NCI-H1436 treated with DMSO at 0.1 percent for 48 hours (cell line): ENCODE measurements at places on chromosomes 7 and 10.

- DNase-seq, result no peak
These were observed 115.9 kb downstream of the MICU1 start for GRCh38 chr10:72509941-72510340.

DNA sequence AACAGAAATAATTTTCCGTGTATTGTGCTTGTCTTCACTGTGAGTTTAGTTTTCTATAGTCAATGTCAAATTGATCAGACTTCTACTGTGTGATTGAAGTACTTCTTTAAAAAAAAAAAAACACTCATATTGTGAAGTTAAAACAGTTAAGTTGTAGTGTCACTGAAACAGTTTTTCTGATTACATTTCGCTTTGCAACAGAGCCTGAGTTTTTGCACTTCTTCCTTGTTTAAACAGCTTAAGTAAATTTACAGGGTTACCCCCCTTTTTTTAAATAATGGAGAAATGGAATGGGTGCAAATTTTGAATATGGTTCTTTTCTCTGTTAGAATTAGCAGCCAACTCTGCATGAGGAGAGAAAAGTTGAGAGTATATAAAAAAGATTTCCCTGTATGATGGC is 117.3 kb downstream of the VTI1A start:
- no peak for DNase-seq

DNA sequence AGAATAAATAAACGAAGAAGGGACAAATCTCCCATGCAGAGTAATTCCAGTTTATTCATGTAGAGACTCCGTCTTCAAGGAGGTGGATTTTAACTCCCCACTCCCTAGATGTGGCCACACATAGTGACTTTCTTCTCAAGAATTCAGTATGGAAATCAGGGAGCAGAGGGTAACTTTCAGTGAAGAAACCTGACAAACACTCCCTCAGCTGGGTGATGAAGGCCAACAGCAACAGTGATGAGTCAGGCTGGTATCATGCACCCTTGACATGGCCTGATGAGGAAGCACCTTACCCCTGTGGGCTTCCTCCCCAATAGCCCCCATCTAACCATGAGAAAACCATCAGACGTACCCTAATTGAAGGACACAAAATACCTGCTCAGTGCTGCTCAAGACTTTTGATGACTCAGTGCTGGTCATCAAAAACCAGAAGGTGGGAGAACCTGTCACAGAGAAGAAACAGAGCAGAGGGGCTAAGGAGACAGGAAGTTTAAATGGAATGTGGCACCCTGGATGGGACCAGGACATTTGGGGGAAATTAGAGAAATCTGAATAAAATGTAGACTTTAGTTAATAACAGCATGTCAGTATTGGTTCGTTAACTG is 50.6 kb downstream of the ADAMTS14 start:
- DNase-seq, result no peak

- DNase-seq, result no peak
These were observed 209.3 kb downstream of the MTERF1 start for GRCh38 chr7:91671245-91671644.

GRCh38 chr10:109191823-109192222 is 731.5 kb downstream of the XPNPEP1 start:
- DNase-seq, result no peak
